Stimulated activated naive CD4-positive, alpha-beta T cell treated with Interleukin-2 at 50 U/mL for 16 hours (primary cell): ENCODE measurements at places on chromosomes 2 and 18.

DNA sequence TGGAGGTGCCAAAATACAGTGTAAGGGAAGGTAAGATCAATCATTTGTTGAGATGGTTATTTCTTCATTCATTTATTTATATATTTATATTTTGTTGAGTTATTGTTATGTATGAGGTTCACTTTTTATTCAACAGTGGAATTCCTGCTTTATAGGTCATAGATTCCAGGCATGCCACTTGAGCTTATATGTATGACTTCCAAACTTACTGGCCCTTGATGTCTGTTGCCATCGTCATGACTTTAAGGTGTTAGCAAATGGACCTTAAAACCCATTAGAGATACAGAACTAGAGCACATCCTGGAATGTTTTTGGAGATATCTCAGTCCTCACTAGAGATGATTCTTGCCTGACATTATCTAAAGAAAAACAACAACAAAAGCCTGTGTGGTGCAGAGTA is 25.9 kb downstream of the CCDC85A start:
- DNase-seq: no peak

- no peak for DNase-seq
These were observed 165.3 kb upstream of the KLHL29 start for GRCh38 chr2:23219666-23220065.

GRCh38 chr2:195674491-195675221 is 17.6 kb downstream of the SLC39A10 start:
- DNase-seq: no peak

- peak; percentile 45 for DNase-seq
These were observed 11.3 kb downstream of the STK17B start for GRCh38 chr2:196160101-196160500.

DNA sequence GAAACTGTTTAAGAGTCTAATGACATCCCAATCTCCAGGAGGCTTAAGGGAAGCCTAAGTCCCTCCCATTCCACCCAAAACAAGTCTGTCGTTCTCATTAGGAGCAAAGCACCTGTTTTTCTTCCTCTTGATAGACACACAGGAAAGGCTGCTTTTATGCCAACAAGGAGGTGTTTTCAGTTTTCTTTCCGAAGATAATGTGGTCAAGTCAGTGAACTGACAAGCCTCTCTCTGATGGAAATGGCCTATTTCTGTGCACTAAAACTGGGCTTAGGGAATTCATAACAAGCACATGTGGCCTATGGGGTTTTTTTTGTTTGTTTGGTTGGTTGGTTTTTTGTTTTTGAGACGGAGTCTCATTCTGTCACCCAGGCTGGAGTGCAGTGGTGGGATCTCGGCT is 36.2 kb downstream of the FBLN7 start:
- no peak for DNase-seq

GRCh38 chr18:63457977-63458376 is 18.8 kb upstream of the SERPINB5 start:
- DNase-seq: no peak

DNA sequence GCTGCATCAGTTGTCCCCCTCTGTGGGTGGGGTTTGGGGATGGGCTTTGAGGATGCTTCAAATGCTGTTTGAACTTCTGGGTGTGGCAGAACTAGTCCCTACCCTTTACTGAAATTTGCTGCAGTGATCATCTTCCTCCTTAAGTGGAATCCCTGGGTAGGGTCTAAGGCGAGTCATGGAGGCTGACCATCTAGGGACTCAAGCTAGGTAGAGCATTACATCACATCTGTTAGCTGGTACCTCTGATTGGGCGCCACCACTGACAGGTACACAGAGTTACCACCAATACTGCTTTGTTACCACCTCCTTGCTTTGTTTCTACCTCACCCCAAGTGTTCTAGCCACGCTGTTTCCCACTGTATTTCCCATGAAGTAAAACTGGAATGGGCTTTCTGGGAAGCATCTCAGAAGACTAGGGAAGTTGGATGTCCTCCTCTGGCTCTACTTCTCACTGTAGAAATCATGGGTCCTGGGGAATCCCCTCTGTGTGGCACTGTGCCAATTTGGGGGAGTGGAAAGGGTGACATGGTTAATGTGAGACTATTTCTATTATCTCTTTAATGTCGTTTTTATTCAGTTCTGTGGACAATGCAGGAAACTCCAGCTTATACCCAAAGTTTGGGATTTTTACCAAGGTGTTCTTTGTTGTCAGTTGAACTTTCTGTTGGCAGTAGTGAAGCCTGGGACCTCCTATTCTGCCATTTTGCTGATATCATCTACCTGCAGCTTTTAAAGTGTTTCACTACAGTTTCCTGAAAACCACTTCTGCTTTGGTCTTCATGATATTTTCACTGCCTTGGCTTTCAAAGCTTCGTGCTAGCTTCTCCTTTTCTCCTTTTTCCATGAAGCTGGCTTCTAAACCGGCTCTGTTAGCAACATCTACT is 14.5 kb upstream of the SULT1C4 start:
- DNase-seq: no peak

DNA sequence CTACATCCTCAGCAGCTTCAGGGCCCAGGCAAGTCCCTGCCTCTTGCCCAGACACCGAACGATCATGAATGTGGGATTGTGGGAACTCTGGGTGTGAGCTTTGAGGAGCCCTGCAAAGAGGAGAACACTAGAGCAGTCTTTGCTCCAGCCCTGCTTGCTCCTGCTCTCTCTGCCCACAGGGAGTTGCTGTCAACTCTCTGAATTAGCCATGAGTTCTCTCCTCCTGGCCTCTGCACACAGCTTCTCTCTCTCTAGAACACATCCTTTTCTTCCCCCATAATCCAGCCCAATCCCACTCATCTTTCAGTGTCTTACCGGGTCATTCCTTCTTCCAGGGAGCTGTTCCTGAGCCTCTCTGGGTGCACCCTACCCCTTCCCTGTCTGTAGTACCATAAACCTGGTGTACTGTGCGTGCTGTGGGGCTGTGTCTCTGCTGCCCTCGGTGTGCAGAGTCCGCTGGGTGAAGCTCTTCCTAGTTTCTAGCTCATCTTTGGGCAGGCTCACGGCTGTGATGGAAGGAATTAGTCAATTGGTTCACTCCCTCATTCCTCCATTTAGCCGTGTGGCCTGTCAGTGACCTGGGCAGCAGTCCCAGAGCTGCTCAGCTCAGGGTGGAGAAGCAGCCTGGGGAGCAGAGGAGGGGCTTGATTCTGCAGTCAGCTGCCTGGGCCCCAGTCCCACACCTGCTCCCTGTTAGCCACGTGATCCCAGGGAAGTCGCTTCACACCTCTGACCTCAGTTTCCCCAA is 132.9 kb upstream of the HDAC4 start:
- DNase-seq: no peak

DNA sequence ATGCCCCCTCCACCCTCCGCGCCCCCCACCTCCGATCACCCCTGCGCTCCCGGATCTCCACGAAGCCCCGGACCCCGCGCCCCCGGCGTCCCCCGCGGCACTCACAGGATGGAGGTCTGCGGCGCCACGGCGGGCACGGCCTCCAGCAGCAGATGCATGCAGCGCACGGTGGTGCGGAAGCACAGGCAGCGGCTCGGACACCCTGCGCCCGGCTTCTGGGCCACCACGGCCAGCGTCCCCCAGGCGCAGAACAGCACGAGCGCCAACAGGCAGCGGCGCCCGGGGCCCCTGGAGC is 217 bp downstream of the PXDN start:
- DNase-seq: no peak

GRCh38 chr2:217794133-217794986 is 208.4 kb downstream of the TNS1 start:
- no peak for DNase-seq

DNA sequence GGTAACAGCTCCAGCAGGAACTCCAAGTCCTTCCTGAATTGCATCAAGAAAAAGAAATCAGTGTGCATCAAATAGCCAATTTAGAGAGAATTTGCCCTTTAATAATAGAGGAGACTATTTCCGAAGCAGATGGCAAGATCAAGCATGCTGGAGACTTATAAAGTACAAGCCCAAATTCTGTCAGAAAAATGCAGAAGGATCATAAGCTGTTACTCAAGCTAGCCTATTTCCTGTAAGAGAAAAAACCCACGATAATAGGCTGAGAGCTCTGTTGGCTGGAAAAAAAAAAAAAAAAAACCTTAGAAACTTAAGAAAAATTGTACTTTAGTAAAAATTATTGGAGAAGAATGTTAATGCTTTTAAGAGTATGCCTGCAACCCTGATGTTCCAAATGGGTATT is 24.4 kb upstream of the ITM2C start:
- no peak for DNase-seq

DNA sequence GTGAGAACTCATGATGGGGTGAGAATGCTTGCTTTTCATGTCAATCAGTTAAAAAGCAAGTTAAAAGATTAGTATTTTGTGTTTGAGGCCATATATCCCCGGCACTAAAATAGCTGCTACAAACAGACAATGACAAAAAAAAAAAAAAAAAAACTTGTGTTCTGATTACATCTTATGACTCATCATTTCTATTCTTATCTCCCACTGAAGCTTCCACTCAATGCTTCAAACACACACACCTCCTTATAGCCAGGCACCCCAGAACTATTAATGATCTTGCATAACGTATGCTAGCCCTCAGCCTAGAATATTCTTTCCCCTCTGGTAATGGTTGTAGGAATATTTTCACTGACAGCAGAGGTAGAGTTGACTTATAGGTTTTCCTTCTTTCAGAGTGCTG is 778.3 kb downstream of the TRIB2 start:
- no peak for DNase-seq

DNA sequence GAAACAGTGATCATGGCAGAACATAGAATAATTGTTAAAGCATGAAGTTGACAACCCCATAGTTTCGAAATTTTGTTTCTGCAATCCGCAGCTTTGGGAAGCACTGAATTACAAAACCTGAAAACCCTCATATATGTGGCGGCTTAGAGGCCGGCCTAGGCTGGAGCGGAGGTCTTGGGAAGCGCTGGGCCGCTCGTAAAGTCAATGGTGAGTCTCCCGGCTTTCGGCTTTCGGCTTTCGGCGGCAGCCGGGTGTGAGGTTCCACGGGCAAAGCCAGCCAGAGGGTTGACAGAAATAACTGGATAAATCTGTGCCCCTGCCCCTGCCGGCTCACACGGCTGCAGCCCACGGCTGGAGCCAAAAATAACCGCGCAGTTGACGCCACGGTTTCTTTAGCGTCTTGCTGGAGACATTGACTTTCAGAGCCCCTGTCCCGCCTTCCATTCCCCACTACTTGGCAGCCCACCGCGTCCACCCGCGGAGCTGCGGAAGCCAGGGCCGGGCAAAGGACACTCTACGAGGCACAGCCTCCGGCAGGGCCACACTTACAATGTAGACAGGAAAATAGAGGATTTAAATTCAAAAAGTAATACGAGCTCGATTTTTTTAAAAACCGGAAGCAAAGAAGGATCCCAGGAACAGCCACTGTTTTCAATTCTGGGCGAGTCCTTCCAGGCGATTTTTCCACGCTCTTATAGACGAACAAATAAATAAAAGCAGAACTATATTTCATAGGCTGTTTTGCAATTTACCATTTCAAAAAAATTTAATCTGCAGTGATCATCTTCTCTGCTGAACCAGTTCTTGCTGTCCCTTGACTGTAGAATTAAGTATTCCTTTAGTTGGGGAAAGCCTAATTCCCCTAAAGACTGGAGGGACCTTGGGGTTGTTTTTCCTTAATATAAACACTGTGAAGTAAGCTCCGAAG is 28.3 kb upstream of the ATP6V1B1 start:
- DNase-seq: no peak

DNA sequence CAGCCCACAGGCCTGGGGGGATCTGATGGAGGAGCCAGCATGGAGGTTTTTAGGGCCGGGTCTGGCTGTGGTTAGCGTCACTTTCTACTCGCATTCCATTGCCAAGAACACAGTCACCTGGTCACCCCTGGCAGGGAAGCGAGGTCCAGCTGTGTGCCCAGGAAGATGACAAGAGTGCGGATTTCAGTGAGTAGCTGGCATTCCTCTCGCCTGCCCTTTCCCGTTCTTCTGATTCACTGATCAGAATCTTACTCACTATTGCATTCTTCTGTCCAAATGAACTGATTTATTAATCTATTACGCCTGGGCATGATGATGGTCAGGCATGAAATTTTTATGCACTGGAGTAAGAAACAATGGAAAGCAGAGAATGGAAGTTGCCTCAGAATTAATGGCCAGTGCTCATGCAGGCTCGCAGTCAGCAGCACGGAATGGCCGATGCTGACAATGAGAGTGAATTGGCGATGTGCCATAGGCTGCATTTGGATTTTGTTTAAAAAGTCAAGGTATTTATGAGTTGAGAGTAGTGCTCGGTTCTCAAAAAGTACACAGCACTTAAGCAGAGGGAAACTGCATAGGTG is 76.4 kb upstream of the MGAT5 start:
- DNase-seq: no peak

DNA sequence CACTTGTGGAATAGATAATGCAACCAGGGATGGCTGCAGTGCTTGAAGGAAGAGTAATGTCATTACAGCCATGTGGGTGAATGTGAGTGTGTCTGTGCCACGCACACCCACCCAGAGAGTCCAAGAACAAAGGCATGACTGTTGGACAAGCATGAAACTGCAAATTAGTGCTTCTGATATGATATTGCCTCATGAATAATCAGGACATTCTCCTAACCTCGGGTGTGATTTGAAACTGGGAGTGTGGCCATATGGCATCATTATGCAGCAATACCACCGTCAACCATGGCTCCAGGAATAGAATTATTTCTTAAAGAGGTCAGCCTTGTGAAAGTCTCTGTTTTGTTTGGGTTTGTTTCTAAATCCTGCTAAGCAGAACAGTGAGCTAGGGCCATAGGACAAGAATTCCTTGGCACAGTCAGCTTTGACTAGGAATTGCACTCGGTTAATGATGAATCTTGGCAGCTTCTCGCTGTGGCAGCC is 678.0 kb upstream of the RAB6C start:
- no peak for DNase-seq

GRCh38 chr2:240216167-240216566 is 75.7 kb upstream of the OTOS start:
- DNase-seq: no peak

DNA sequence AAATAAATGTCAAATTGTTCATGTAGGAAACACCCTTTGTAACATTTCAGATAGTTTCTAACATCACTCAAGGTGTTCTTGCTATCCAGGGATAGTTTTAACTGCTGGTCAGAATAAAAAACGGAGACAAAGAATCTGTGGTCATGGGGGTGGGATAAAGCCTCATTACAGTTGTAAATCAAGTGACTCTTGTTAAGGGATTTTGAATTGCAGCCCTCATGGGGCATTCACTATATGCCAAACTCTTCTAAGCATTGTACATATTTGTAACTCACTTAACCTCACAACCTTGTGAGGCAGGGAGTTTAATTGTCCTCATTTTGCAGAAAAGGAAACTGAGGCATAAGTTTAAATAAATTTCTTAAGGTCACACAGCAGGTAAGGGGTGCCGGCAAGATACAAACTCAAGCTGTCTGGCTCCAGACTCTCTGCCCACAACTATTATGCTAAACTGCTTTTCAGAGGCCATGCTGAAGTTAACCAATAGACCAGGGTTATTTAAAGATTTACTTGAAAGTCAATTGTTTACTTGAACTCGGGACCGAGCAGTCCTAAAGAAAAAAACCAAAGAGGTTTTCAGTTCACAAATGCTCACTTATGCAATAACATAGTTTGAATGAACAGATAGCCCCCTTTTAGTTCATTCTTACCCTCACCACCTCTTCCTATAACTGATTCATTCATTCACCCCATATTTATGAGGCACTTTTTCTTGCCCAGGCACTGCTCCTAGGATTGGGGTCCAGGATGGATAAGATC is 121.6 kb upstream of the FZD5 start:
- DNase-seq: no peak
